GM13976 (cell line): ENCODE measurements at places on chromosomes 6 and 20.

- DNase-seq = no peak
Measured at GRCh38 chr6:152380993-152381898, 255.9 kb downstream of the SYNE1 start.

DNA sequence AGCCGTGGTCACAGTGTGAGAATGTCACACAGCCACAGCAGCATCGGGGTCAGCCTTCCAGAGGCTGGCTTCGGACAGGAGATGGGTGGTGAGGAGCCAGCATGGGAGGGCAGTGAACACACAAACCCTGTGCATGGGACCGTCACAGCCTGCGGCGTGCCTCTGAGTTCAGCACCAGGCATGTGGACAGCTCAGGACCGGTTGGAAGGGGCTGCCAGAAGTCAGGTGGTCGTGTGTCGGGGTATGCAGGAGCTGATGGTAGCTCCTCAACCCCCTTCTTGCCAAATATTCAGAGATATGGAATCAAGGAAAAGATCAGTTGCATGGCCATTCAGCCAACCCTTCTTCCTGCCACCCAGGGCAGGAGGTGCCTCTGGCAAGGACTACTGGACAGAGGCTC, 28.2 kb downstream of the MYT1 start:
- DNase-seq = no peak

- DNase-seq = no peak
Measured at GRCh38 chr6:28353981-28354676, 4.4 kb downstream of the ZKSCAN3 start.

- no peak for DNase-seq
Measured at GRCh38 chr6:35651244-35651643, 37.5 kb downstream of the FKBP5 start.

- peak; percentile 84 for DNase-seq
Measured at GRCh38 chr6:157563611-157564284, 182.8 kb downstream of the ZDHHC14 start.

GRCh38 chr6:111461860-111462259, 21.2 kb downstream of the REV3L start:
- DNase-seq = no peak

GRCh38 chr6:53679446-53679933, 13.9 kb upstream of the KLHL31 start:
- DNase-seq = no peak

DNA sequence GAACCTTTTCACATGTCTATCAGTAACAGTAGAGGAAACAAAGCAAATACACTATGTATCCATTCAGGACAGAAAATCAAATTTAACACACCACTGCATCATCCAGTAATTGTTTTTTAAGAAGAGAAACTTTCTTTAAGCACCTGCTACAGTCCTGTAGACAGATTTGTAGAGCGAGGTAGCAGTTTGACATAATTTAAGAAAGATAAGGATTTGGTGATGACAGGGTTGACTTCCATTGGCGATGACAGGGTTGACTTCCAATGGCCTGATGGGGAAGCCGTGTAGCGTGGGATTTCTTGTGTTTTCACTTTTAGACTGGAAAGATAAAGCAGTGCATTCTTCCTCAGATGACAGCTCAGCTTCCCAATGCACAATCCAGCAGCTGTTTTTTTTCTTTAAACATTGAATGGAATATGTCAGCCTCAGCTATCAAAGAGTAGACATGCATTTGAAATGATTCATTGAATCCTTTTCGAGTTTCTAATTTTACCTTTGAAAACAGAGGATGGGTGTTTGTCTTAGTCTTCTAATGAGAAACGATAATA, 68.5 kb downstream of the ECT2L start:
- DNase-seq = no peak

- DNase-seq = no peak
Measured at GRCh38 chr6:139521338-139521737, 146.9 kb upstream of the CITED2 start.

GRCh38 chr6:113184736-113185135, 672.4 kb upstream of the MARCKS start:
- DNase-seq = no peak

DNA sequence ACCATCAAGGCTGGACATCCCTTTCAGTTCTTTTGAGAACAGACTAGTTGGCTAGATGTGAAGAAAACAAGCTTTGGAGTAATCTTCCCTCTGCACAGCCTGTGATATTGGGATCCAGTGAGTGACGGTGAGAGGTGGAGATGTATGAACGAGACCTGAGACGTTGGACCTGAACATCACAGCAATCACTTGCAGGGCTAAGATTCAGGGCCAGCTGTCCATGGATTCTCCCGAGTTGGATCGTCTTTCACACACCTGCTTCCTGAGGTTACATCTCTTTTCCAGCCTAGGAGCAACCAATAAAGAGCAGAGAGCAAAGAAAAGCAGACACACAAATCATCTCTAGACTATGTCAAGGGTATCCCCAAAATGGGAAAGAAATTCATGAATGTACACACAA, 30.0 kb upstream of the TMEM14A start:
- no peak for DNase-seq

DNA sequence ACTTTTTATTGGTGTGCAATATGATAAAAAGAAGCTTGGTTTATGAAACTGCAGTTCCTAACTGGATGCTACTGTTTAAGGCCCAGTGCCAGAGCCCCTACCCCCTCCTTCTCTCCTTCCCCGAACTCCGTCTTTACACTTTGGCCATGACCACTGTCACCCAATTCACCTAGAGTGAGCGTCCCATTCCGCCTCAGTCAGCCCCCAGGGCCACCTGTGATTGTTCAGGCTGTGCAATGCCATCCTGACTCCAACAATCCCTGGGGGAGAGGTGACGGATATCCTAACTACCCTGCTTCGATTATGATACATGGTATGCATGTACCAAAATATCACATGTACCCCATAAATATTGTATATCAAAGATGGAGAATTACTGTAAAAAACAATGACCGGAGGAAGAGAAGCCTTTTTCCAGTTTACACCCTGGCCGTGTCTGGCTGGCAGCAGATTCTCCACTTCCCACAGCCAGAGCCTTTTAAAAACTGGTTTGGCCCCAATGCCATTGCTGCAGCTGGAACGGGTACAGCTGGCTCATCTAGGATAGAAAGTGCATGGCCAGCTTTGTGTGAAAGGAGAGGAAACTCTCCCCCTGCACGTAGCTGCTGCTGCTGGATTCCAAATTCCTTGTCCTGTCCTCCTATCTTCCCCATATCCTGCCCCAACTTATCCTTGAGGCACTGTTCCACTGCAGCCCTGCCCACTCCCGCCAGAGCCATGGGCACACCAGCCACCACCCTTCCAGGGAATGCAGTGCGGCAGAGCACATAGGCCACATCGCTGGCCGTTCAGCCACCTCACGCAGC, 99.7 kb downstream of the JPH2 start:
- DNase-seq = no peak

DNA sequence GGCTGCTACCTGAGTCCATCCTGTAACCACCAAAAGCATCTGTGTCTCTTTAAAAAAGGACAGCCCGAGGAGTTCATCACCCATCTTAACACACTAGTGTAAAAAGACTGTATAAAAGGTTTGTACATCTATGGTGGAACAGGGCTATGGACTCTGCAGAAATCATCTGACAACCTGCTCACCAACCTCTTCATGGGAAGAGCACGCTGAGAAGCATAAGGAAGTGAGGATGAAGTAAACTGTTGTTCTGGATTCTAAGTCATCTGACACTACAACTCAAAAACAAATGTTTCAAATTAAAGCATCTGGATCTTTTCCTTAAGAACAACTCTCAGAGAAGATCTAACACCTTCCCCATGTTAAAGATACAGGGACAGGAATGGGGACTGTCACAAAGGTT, 5.4 kb downstream of the IFNGR1 start:
- DNase-seq = no peak

- DNase-seq = peak; percentile 87
Measured at GRCh38 chr20:50588034-50588736, 78.0 kb downstream of the PTPN1 start.

DNA sequence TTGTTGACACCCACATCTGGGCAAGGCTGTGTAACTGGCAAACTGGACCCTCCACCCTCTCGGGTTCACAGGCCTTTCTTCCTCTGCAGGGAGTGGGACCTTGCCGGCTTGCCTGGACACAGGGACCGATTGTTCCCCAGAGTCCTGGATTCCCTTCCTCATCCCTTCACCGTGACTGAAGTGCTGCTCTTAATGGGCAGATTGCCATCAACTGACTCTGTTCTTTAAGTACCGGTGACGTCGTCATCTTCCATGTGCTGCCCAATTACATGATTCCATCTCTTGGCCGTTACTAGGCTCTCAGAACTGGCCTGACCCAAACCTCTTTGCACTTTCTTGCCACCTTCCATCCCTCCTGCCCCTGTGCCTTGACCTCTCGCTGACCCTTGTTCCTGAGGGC, 85.4 kb downstream of the EYA4 start:
- DNase-seq = no peak

DNA sequence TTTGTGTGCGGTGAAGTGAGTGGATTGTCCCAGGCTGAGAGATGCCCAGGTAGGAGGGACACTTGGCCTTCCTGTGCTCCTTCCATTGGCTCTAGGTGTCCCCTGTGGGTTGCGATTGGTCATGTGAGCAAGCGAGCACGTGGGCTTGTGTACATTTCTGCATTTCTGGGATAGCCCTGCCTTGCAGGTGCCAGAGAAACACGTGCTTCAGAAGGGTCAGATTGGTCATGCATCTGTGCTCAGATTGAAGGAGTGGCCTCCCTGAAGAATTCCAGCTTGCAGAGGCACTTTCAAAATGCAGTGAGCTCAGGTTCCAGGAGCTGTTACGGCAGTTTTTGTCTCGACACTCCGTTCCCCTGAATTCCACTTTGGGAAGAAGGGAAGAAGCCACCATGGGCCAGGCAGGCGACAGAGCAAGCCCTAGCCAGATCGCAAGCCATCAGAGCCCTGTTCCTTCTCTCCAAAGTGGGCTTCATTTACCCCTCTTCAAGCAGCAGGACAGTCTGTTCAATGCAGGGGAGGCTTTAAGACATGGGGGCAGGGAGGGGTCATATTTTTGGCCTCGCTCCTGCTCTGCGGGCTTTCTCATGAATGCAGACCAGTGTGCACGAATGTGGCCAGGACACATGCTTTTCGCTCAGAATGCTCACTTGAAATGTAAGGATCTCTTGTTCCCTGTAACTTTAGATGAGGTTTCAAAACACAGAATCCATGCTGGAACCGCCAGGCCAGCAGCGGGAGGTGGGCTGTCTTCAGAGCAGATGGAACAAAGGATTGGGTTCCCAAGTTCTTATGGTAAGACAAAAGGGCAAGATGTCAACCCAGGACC, 78.6 kb upstream of the AKAP12 start:
- no peak for DNase-seq

DNA sequence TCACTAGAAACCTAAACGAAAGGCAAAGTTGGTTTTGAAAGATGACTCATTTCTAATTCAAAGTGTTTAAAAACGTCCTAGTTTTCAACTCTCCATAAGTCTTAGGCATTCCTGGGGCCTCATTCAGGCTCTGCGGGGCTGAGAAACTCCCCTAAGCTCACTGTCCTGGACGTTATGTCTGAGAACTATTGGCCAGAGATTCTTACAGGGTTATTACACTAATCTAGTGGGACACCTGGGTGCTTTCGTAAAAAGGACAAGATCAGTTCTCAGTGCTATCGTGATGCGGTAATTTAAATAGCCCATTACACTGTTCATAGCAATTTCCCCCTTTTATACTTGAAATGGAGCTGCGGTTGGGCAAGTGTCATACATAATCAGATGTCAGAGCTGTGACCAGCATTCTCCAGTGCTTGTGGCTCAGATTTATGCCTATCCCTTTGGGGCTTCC, 280.9 kb downstream of the QKI start:
- no peak for DNase-seq

- DNase-seq = no peak
Measured at GRCh38 chr6:34339432-34339831, 53.0 kb downstream of the NUDT3 start.

DNA sequence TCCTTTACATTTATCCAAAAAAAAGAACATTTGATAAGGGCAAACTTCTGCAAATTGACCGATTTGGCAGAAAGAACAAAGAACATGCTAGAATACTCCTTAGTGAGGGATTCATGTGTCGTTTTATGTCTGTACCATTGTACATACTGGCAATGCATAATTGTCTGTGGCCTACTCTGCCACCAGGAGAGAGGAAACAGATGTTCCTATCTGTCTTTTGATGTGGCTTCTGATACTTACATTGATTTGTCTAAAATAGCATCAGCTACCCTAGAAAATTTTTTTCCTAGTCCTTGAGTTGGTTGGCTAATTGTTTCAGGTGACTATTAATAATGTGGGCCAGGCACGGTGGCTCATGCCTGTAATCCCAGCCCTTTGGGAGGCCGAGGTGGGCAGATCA, 654.1 kb downstream of the KIF16B start:
- DNase-seq = no peak

DNA sequence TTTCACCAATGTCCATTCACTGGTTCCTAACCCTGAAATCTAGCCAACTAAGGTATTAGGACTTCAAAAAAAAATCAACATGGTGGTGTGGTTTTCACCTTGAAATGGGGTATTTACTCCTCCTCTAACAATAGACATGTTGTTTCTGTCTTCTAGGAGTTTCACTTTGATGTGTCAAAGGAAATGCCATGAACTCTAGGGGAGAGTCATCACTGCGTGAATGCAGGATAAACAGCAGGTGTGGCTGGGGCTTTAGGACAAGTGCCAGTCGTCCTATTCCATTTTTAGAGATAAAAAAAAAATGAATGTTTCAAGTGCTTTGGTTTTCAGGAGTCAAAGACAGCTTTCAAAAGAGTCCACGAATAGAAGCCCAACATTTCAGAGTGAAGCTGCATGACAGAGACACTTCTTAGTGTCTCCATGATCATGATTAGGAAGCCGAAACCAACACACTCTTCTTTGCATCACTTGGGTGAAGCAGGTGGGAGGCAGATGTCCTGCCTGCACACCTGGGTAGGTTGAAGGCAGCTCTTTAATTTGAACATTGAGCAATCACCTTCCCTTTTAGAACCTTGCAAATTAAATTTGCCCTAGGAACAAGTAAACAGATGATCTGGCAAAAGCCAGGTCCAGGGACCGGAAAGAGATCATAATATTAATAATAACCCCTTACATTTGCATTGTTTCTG, 328.5 kb upstream of the PRDM1 start:
- peak; percentile 42 for DNase-seq
